ENCODE measurements at places on chromosomes 11 and 22. TPM values are rescaled to one million over a fixed set of nuclear protein-coding genes. Genes with fewer than 3 reads are reported as not detected.
A peak's percentile ranks its signal among the peaks of the same experiment; 100 is the strongest.

DNA sequence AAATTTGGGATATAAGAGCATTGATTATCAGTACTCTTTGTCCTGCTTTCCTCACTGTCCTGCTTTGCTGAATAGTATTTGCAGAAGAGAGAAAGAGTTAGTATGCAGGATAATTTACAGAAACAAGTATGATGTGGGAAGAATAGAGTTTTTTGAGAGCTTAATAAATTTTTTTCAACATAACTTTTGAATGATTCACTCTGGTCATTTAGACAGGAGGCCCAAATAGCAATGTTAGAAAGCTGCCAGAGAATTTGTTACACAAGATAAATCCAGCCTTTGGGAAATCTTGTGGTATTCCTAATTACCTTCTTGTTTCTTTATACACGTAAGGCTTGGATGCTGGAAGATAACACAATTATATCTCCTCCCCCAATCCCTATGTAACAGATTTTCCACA is 484.6 kb downstream of the CNTN5 start:
- no peak for DNase-seq

The GPHA2 gene
- not detected for total RNA-seq

The SCGB2A2 gene
- total RNA-seq = not detected

The KRTAP5-1 gene
- not detected for total RNA-seq

DNA sequence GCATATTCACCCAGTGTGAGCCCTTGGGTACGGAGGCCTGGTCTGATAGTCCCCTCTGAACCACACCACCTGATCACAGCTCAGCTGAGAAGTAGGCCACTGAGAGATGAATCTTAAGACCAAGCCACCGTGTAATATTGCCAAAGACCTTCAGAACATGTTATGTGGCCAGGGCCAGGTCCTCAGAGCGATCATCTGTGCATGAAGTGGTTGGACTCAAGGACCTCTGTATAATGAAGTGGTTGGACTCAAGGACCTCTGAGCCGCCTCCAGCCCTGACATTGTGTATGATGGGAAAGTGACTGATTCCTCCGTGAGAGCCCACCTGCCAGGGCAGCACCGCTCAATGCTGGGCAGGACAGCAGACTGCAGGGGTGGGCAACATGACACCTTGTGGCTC is 70.2 kb downstream of the TP53I11 start:
- no peak for DNase-seq

DNA sequence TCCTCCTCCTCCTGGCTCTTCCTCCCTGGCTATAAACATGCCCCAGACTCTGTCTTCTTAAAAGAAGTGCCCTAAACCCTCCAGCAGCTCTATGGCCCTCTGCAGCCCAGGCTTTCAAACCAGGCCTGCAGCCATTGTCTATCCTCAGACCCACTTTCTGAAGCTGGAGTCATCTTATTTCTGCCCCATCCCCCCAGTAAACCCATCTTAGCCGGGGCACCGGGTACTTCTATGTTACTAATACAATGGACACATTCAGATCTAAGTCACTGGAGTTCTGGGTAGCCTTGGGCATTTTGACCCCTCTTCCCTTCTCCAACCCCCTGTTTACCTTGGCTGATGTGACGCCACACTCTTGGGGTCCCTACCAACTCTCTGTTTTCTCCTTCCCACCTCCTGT is 29.7 kb upstream of the CACNG2 start:
- no peak for DNase-seq

DNA sequence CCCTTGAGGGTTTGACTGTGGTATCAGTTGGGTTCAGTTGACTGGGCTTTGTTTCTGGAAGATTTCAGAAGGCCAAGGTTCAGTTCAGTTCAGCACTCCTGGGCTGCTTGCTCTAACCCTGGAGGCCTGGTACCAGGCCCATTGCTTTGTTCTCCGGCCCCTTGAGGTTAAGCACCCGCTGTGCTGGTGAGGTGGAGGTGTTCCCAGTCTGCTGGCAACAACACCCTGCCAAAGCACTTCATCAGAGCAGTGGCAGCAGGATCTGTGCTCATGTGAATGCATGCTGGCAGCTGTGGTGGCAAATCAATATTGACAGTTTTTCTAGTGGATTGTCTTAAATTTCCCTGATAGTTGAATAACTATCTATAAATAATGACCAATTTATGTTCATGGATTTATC is 3.8 kb upstream of the SCGB1D1 start:
- DNase-seq = no peak

GRCh38 chr11:85316967-85317366 is 310.2 kb downstream of the DLG2 start:
- no peak for DNase-seq

The TBRG1 gene
- 28.6 TPM for total RNA-seq

- DNase-seq = no peak
Observed at GRCh38 chr11:96664110-96664509, 274.3 kb downstream of the JRKL start.

- no peak for DNase-seq
Observed at GRCh38 chr11:86003654-86004053, 65.2 kb downstream of the PICALM start.

DNA sequence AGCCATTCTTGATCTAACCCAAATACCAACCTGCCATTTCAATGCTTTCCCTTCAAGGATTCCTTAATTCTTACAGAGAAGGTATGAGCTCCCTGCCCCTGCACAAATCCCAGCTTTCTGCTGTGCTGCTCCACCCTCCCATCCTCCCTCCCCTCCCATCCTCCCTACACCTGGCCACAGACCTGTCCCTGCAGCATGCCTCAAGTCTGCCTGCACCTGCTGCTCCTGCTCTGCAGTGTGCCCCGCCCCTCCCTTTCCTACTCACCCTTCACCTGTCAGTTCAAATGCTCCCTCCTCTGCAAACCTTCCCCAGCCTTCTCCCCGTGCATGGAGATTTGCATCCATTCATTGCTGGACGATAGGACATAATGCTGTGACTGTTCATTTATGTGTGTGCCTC is 139.9 kb upstream of the NARS2 start:
- no peak for DNase-seq

GRCh38 chr11:8832571-8833260 is 78.3 kb upstream of the AKIP1 start:
- DNase-seq = peak; percentile 63

DNA sequence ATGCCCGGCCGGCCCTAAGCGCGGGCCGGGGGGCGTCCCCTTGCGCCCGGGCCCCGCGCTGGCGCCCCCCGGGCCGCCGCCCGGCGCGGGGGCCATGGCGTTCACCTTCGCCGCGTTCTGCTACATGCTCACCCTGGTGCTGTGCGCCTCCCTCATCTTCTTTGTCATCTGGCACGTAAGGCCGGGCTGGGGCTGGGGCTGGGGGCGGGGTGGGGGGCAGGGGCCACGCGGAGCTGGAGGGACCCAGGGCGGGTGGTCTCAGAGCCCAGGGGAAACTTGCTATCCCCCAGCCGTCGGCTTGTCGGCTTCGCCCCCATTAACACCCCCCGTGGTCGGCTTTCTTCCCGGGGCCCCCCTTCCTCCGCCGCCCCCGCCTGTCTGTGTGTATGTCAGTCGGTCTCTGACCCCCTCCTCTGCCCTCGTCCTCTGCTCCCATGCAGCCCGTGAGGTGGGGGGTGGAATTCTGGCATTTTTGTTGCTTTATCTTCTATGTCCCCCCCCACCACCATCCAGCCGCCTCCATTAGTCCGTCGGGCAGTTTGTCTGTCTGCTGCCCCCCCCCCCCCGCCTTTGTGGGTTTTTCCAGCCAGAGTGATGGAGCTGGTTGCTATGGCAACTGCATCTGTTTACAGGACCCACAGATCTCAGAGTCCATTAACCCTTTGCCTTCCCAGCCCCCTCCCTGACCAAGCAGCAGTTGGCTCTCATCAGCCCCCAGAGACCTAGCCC is 552 bp downstream of the CNIH2 start:
- DNase-seq = no peak

The OOSP3 gene
- not detected for total RNA-seq

- no peak for DNase-seq
Observed at GRCh38 chr11:101718402-101718801, 134.6 kb upstream of the TRPC6 start.

- no peak for DNase-seq
Observed at GRCh38 chr11:93000511-93001476, 31.3 kb downstream of the MTNR1B start.

DNA sequence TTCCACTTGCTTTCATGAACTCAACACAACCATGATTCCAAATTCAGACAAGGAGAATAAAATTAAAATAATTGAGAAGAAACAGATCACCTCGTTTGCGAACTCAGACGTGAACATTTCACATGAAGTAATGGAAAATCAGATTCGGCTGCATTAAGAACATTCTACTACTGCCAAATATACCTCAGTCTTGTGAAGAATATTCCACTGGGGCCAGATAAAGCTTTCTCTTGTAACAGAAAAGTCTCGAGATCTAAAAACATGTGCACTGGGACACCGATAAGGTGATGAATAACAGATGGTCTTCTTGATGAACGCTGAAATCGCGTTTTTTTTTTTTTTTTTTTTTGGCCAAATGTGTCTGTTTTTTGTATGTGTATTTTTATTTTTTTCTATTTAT is 761.1 kb downstream of the BRD1 start:
- DNase-seq = no peak

All from activated naive CD4-positive, alpha-beta T cell treated with anti-CD3 and anti-CD28 coated beads for 36 hours (primary cell).